ENCODE measurements at places on chromosomes 11 and 22.

DNA sequence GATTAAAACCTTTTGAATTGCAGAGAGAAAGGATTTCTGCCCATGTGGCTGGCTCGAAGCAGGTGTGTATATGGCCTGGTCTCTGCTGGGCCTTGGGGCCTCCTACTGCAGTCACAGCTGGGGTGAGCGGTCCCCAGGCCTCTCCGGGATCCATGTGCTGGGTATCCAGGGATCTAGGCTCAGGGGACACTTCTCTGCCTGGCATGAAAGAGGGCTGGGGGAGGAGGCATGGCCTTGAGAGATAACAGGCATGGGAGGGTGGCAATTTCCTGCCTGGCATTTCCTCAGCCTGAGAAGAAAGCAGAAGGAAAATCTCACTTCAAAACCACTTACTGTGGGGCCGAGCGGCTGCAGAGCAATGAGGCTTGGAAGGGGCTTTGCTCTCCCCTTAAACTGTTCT lies 20.3 kb upstream of the PARVG start:
- no peak for DNase-seq

DNA sequence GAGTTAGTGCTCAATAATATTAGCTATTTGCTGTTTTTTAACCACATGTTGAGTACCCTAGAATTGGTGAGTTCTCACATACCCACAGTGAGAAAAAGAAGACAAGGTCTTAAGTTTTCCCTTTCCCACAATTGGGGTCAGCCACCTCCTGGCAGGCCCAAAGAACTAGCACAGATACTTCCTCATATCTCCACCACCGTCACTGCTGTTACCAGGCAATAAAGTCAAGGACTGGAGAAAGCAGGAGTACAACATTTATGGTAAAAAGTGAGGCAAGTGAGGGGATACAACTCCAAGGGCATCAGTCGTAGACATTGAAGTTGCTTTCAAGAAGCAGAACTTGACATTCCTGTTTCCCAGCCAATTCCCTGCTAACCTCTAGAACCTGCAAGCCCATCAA lies 19.6 kb downstream of the ELP4 start:
- no peak for DNase-seq

GRCh38 chr22:25021976-25022711 lies 69.6 kb downstream of the KIAA1671 start:
- no peak for DNase-seq

DNA sequence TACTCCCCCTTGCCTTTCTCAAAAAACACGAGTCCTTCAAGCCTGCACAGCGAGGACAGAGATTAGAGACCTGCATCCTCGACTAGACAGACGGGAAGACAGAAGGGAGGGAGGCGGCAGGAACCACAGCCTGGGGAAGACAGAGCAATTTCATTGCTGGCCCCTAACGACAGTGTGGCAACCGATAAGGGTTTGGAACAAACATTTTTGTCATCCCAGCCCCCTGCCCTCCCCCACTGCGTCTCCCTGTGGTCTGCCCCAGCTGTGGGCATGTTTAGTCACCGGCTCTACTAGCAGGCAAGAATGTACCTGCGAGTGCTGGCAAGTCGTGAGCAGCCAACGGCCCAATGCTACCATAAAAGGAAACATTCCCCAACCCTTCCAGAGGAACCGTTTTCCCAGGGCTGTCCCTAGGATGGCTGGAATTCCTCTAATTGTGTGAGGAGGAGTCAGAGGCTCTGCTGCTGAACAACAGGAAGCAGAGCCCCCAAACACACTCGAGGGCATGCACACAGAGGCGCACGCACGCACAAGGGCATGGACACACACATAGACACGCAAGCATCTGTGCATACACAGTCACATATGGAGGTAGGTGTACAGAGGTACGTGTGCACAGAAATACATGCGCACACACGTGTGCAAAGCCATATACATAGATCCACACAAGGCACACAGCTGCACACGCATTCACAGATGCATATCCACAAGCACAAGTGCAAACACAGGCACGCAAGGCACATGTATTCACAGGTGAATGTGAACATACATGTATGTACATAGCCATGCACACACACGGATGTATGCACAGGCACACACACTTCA lies 58.3 kb downstream of the MYH9 start:
- peak; percentile 92 for DNase-seq

DNA sequence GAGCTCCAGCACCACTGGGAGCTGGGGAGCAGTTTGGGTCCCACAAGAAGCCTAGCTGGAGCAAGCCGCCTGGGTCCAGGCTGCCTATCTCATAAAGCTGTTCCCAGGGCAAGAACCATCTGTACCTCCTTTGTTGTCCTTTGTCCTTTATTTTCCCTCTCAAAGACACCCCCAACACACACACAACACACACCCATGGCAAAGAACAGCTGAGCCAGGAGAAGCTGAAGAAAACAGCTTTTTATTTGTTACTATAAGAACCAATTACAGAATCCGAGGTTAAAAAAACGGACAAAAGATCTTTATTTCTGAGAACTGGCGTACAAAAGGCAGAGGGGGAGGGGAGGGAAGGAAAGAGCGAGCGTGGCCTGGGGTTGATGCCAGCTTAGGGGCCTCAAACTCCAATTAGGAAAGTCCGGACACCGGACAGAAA lies 1.7 kb upstream of the TUT1 start:
- DNase-seq = no peak

DNA sequence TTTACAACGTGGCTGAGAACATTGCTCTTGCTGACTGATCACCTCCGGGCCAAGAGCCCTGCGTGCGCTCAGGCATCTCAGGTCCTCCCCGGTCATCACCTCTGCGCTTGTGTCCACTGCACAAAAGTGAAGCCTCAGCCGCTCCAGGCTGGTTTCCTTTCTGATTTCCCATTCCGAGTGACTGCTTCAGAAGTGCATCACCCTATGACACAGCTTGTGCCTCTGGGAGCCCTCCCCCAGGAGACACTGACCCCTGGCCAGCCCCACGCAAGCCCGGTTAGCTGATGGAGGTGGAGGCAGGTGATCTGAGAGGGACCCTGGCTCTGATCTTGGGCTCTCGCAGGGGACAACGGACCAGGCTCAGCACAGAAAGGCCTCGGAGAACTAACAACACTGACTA lies 38.3 kb upstream of the GNB1L start:
- no peak for DNase-seq

GRCh38 chr11:9573775-9574621 lies 528 bp downstream of the WEE1 start:
- DNase-seq = no peak

DNA sequence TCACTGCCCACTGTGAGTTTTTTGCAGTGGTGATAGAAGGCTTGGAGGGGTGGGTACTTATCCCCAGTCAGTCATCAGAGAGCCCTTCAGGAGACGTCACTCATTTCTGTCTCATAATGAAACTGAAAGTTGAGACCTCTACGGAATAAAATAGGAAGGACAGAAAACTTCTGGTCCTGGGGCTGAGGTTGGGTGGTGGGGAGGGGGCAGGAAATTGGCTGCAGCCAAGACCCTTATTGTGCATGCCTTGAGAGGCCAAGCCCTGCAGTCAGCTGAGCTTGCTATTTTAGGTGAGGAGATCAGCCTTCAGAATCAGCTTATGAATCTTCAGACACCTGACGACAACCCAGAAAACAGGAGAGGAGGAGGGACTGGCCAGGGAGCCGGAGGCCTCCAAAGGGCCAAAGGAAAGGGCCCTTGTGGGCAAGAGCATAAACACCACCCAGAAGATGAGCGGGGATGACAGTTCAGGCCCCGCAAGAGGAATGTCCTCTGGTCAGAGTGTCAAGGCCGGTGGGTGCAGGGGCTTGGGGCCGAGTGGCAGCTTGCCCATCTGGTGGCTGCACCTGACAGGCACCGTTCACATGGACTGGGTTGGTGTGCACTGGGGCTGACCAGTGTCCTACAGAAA lies 17.9 kb upstream of the ADA2 start:
- no peak for DNase-seq

- DNase-seq = no peak
Observed at GRCh38 chr22:23285734-23286133, 105.4 kb downstream of the BCR start.

- DNase-seq = no peak
Observed at GRCh38 chr22:21042978-21043859, 2.5 kb upstream of the LRRC74B start.

GRCh38 chr22:25923914-25924313 lies 181.9 kb downstream of the MYO18B start:
- no peak for DNase-seq

GRCh38 chr22:21632237-21632895 lies at the start of gene CCDC116:
Gene CCDC116, plus strand, starts transcription at chr22:21632760. Its CDS starts 422 bp downstream, at chr22:21633182.
- DNase-seq = no peak

- DNase-seq = no peak
Observed at GRCh38 chr11:128957202-128957482, 14.5 kb upstream of the TP53AIP1 start.

Data from GM04503 (cell line).